Hindlimb muscle (tissue), 1 donor: ENCODE measurements at places on chromosomes 11 and 22.

- DNase-seq = no peak
These were observed 108.9 kb upstream of the OLFML1 start for GRCh38 chr11:7376386-7376785.

DNA sequence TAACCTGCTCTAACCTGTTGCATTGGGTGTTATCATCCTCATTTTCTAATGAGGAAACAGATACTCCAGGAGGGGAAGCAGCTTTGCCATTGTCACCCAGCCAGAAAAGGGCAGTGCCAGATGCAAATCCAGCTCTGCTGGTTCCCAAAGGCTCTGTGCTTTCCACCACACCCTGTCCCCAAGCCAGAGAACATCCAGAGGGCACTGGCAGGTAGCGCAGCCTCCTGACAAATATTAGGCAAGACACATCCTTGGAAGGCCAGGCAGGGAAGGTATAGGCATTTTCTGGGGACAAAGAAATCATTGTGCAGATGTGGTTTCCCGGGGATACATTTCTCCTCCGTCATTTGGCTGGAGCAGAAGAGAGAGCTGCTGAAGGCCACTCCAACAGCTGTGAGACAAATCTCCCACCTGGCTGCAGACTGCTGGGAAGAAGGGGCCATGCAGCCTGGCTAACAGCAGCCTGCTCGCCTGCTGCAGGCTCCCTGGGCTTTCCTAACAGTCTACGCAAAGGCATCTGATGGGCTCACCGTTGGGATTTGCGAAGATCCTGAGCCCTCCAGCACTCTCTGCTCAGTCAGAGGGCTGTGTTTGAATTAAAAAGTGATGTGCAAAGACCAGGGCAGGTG lies 93.9 kb upstream of the PITPNB start:
- DNase-seq = no peak

DNA sequence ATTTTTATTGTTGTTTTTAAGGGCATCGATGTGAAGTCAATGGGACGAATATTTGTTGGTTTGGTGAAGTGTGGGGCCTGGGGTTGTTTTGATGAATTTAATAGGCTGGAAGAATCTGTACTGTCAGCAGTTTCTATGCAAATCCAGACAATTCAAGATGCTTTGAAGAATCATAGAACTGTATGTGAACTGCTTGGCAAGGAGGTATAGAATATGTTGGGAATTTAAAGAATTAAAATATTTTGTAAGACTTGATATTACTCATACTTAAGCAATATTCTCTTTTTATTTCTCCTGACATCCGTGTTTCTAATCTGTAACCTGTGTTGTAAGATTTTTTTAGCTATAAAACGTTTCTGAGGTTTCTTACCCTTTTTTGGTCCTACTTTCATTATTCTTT lies 61.6 kb downstream of the DYNC2H1 start:
- no peak for DNase-seq

GRCh38 chr11:69440876-69441275 lies 40.6 kb upstream of the LINC01488 start:
- DNase-seq = no peak

- DNase-seq = no peak
These were observed 24.9 kb downstream of the CDKN1C start for GRCh38 chr11:2860636-2861035.

- no peak for DNase-seq
These were observed 193.9 kb downstream of the SNX19 start for GRCh38 chr11:130722401-130722800.

GRCh38 chr11:1149545-1149944 lies 8.2 kb upstream of the MUC5AC start:
- DNase-seq = no peak

- DNase-seq = no peak
These were observed 29.7 kb downstream of the CELSR1 start for GRCh38 chr22:46507451-46508425.

DNA sequence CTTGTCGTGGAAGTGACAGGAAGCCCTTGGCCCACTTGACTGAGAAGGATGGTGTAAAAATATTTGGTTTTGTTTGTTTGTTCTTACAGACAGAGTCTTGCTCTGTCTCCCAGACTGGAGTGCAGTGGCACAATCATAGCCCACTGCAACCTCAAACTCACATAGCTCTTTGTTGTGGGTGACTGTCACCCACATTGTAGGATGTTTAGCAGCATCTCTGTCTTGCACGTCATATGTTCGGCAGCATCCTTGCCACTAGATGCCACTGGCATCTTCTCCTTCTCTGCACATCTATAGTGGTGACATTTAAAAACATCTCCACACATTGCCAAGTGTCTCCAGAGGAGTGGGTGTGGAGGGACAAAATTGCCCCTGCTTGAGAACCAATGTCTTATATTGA lies 56.8 kb downstream of the PRR5L start:
- DNase-seq = no peak

DNA sequence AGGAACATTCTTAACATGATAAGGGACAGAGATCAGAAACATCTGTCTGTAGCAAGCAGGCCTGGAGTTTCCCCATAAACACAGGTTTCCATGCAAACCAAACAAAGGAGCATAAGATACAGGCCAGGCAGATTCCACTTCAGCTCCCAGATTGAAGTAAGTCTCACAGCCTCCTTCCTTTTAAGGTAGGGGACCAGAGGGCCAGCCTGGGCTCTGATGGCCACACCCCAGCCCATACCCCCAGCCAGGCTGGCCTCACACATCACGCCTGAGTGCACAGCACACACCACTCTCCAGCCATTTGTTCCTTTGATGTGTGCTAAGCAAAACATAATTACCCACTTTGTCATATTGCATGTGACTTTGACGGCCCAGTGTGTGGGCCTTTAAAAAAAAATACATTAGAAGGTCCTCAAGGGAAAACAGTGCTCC lies 518.7 kb downstream of the NTM start:
- peak; percentile 67 for DNase-seq
